ENCODE measurements at places on chromosomes 16 and 17.

DNA sequence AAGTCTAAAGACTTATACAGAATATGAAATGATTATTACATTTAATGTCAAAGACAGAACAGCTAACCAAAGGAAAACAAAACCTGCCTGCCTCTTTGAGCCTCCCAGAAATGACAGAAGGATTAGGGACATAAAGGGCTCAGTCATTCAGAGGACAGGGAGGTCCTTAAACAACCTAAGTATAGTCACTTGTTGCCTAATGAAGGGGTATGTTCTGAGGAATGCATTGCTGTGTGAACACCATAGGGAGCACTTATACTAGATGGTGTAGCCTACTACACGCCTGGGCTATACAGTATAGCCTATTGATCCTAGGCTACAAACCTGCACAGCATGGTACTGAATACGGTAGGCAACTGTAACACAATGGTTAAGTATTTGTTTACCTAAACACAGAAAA lies 106.4 kb downstream of the PARN start:
- DNase-seq = no peak

DNA sequence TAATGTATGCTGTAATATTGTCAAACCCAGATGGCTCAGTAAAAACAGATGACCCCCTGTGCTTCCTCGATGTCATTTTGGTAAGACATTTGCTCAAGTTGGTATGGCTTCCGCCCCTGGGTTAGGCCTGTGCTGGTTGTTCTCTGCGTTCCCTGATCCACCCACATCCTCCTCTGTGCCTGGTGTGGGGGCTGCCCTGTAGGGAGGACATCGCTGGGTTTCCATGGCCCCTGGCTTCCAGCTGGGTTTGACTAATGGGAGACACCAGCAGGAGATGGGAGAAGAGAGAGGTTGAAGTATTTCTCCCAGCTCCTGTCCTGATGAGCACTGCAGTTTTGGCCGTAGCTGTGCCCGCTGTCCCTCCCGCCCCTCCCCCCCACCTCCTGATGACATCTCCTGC lies 4.4 kb upstream of the MFAP4 start:
- no peak for DNase-seq

DNA sequence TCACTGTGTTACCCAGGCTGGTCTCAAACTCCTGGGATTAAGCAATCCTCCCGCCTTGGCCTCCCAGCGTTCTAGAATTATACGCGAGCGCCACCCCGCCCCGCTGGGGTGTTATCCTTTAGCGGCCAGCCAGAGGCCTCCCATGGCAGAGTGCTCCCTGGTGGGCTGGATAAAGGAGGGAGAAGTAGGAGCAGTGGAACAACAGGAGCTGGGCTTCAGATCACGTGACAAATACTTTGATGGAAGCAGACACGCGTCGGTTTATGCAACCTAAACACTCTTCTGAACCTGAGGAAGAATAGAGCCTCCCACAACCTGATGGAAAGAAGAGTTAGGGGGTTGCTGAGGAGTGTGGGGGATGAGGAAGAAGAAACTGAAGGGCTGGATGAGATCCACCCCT lies 2114.0 kb downstream of the TP53TG3F start:
- DNase-seq = no peak

DNA sequence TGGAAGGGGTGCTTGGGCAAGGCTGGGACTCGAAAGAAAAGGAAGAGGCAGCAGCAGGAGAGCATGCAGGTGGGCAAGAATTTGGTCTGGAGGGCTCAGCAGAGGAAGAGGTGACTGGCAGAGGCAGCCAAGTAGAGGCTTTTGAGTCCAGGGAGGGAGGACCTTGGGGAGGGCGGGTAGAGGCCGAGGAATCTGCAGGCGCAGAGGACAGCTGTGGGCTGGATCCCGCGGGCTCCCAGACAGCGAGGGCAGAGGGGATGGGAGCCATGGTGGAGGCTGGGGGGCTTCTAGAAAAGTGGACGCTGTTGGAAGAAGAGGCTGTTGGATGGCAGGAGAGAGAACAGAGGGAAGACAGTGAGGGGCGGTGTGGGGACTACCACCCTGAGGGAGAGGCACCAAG lies 2.9 kb downstream of the APOBR start:
- no peak for DNase-seq

- no peak for DNase-seq
Measured at GRCh38 chr16:79312502-79312901, 288.0 kb downstream of the MAF start.

- DNase-seq = no peak
Measured at GRCh38 chr16:69483611-69484010, 59.2 kb downstream of the CYB5B start.

DNA sequence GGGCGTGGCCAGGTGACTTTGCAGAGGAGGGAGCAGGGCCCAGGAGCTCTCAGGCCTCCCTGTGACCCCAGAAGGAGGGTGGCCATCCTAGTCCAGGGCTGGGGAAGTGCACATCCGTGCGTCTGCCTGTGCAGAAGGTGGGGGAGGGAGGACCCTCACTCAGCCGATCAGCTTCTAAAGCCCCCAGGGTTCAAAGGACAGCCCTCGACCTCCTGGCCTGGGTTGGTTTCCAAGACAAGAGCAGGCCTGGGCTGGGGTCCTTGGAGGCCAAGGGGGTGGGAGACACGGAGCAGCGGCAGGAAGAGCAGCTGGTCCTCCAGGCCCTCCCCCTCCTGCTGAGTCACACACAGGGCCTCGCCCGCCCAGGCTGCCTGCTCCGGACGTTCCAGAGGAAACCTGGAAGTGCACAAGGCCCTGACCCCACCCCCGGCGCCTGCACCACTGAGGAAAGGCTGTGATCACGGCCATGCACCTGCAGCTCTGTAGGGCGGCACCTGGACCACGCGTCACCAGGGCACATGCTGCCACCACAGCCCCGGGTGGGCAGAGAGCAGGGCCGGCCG lies 67.1 kb upstream of the ZNF469 start:
- peak; percentile 78 for DNase-seq

DNA sequence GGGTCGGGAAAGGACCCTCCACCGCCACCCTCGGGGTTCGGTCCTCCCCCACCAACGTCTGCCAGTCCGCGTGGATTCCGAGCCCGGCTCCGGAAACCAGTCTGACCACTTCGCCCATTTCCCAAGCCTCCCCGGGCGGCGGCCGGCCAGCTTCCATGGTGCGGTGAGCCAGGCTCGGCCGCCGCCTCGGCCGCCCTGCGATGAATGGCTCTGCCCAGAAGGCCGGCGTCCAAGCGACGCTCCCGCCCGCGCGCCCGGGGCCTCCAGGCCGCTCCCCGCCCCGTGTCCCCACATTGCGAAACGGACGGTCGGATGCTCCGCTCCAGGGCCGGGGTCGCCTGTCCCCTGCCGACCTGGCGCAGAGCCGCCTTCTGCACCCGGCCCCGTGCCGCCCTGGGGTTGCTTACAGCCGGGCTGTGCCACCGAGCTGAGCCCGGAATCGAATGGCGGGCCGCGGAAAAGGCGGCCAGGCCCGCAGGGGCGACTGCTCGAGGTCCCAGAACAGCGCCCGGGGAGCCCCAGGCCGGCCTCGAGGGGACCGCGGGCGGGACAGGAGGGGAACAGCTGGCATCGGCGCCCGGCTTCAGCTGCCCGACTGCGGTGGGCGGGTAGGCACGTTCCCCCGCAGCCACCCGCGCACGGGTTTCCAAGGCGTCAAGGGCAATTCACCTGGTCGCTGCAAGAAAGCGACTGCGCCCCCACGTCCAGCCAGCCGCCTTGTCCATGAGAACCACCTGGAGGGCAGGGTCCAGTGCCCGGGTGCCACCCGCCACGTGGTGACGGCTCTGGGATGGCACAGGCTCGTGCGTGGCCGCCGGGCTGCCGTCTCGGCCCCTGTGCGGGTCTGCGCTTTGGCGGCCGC lies 18.3 kb upstream of the CBX8 start:
- DNase-seq = no peak

- no peak for DNase-seq
Measured at GRCh38 chr16:57844416-57845030, 42.2 kb upstream of the KIFC3 start.

GRCh38 chr17:82648742-82649331 lies 593 bp upstream of the WDR45B start:
- no peak for DNase-seq

- no peak for DNase-seq
Measured at GRCh38 chr17:28641579-28641978, 3.4 kb downstream of the BLTP2 start.

- no peak for DNase-seq
Measured at GRCh38 chr17:78726513-78726912, 55.6 kb downstream of the CYTH1 start.

DNA sequence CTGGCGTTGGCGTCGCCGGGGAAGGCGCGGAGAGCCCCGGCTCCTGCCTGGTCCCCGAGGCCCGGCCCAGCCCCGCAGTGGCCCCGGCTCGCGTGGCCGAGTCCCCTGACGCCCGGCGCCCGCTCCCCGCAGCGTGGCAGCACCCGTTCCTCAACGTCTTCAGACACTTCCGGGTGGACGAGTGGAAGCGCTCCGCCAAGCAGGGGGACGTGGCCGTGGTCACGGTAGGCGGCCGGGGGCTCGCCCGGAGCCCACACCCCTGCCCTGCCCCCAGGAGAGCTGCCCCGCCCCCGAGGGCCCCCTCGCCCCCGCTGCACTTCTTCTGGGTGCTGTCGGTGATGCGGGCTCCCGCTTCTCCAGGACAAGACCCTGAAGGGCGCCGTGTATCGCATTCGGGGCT lies 466 bp downstream of the WDR90 start:
- DNase-seq = no peak

DNA sequence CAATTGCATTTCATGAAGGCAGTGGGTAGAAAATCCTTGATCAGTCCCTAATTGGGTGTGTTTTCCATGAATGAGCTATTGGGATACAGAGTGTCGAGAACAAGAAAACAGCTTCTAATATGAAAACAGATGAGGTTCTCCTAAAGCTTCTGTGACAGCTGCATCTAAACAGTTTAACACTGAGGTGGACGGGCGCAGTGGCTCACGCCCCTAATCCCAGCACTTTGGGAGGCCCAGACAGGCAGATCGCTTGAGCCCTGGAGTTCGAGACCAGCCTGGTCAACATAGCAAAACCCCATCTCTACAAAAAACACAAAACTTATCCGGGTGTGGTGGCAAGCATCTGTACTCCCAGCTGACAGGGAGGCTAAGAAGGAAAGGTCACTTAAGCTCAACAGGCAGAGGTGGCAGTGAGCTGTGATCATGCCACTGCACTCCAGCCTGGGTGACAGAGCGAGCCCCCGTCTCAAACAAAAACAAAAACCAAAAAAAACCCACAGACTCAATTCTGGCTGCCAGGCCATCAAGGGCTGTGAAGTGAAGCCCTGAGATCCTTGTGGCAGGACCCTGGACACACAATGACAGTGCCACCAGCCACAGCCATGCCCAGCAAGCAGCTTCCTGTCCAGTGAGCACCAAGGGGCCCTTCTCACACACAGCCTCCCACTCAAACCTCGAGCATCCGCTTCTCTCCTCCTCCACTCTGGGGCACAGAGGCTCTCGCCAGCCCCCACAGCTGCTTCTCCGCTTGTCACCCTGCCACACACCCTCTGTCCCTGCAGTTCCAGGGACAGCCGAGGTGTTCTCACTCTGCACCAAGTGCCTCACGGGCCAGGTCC lies 44.0 kb downstream of the ANKRD11 start:
- DNase-seq = no peak

DNA sequence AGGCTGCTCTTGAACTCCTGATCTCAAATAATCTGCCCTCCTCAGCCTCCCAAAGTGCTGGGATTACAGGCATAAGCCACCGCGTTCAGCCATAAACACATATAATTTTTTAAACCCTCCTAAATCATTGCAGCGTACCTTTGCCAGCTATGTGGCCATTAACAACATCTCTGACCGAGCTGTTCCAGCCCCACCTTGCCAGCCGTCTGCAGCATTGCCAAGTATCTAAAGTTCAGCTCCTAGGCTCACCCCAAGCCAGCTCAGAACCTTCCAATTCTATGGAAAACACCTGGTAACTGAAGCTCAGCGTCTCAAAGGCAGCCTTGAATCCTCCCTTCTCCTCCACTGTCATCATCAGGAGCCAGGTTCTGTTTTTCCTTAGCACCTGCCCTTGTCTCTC lies 5.1 kb upstream of the MEIOB start:
- DNase-seq = no peak

DNA sequence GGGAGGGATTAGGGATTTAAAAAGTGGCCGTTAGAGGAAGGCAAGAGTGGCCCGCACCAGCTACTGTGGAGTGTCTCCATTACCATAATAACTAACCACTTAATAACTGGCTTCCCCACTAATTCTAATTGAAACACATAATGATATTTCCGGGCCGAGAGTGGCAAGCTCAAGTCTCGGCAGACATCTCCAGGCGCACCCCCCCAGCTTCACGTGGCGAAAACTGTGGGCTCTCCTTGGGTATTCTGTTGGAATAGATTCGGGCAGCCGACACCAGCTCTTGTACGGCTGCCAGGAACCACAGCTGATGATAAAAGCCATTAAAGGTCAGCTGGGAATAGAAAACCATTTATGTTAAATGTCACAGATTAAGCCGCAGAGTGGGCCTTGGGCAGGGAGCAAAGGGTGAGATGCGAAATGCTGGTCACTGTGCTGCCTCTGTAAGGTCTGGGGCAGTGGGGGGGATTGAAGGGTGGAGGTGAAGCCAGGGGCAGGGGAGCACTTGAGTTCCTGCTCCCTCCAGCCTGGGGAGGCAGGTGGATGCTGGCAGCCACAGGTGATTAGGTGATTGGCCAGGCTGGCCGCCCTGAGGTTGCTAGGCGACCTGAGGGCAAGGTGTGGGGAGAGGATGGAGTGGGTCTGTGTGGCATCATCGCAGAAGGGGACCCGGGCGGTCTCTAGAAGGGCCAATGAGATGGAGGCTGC lies 115.6 kb upstream of the SDK2 start:
- no peak for DNase-seq

GRCh38 chr16:75256696-75257343 lies 5.4 kb upstream of the BCAR1 start:
- DNase-seq = no peak

DNA sequence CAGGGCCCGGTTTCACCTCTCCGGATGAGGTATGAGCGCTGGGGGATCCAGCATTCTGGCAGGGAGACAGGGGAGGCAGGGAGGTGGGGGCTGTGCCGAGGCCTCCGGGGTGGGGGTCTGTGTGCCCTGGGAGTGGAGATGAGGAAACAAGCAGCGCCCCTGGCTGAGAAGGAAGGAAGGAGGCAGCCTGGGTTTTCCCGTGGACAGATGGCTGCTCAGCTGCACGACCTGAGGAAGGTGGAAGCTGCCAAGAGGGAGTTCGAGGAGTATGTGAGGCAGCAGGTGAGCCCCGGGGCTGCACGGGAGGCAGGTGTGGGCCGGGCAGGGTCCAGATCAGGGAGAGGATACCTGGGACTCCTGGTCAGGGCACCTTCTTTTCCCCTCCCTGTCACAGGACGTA lies 4.3 kb downstream of the RNF112 start:
- DNase-seq = no peak
